Right renal pelvis (tissue), 4 donors: ENCODE measurements at places on chromosomes 13 and 19. TPM values are rescaled to one million over a fixed set of nuclear protein-coding genes. Genes with fewer than 3 reads are reported as not detected.

Gene CLEC4G
- polyA plus RNA-seq: not detected

Gene TEX29
- polyA plus RNA-seq: 0.47 TPM

Gene B9D2
- polyA plus RNA-seq: 5.8 TPM

Gene SMIM44
- 0.43 TPM for polyA plus RNA-seq

Gene CD209
- polyA plus RNA-seq: 1.7 TPM

Gene CYP4F12
- polyA plus RNA-seq: 0.15 TPM

Gene SIRT6
- 26.1 TPM for polyA plus RNA-seq

Gene ZNF726
- polyA plus RNA-seq: 14.4 TPM

Gene MRPS12
- 22.6 TPM for polyA plus RNA-seq

Gene OR4F17
- not detected for polyA plus RNA-seq

Gene ZNF493
- 22.2 TPM for polyA plus RNA-seq

Gene LILRB3
- 1.3 TPM for polyA plus RNA-seq

Gene MYCBP2
- polyA plus RNA-seq: 53.3 TPM

Gene ZNF547
- 4.5 TPM for polyA plus RNA-seq

Gene CALR3
- polyA plus RNA-seq: 0.37 TPM

Gene BCAM
- 539 TPM for polyA plus RNA-seq

Gene ZNF296
- 0.78 TPM for polyA plus RNA-seq

Gene ANO8
- 14.1 TPM for polyA plus RNA-seq

Gene CGB5
- polyA plus RNA-seq: not detected

Gene POU4F1
- 0.06 TPM for polyA plus RNA-seq

Gene SHISA2
- 62.6 TPM for polyA plus RNA-seq
